CD14-positive monocyte (primary cell): ENCODE measurements at places on chromosomes 3 and 15. TPM values are rescaled to one million over a fixed set of nuclear protein-coding genes. Genes with fewer than 3 reads are reported as not detected.

GRCh38 chr15:70867911-70868467 lies 14.0 kb upstream of the LARP6 start:
- no peak overlapping the region for H3K27ac ChIP-seq
- no peaks in the 10 kb centered on the region for H3K4me1 ChIP-seq
- H3K4me3 ChIP-seq = no peak overlapping the region
- no peak for DNase-seq
- peaks cover 2% of the 10 kb centered on the region for H3K27me3 ChIP-seq
- no peaks in the 10 kb centered on the region for H3K36me3 ChIP-seq

ZNF80 gene
- polyA plus RNA-seq = not detected in 2 replicates

GRCh38 chr3:66433522-66433782 lies 67.4 kb downstream of the LRIG1 start:
- no peaks in the 10 kb centered on the region for H3K4me1 ChIP-seq
- H3K4me3 ChIP-seq = no peak overlapping the region

MUC20 gene
- polyA plus RNA-seq = not detected

- no peaks in the 10 kb centered on the region for H3K4me1 ChIP-seq
- DNase-seq = no peak
- no peaks in the 10 kb centered on the region for H3K27me3 ChIP-seq
- H3K36me3 ChIP-seq = no peaks in the 10 kb centered on the region
- H3K27ac ChIP-seq = no peak overlapping the region
Observed at GRCh38 chr3:19688767-19689166, 245.2 kb downstream of the EFHB start.

DNA sequence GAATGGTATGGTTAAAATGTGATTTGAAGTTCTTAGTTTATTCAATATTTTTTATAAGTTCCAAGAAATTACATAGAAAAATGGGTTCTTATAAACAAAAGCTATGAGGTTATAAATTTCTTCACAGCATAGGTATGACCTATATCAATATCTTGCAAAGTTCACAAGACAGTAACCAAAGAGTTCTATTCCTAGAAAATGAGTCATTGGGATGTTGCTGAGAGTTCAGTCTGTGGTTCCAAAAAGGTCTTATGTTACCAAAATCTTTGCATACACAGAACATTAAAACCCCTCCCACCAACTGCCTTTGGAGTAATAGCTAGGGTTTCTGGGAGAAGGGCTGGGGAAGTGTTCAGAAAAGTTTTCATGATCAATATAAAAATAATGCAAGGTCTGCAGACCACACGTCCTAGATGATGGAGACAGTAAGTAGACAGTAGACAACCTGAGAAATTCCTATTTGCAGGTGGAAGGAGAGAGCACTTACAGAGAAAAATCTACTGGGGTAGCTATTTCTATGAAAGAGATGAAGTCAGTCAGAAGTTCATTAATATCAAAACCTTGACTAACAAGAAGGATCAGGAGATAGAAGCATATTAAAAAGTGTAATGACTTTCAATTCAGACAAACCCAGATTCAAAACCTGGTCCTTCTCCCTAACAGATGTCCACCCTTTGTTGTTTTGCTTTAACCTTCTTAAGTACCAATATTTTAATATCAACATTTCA lies 279.3 kb downstream of the KCNH8 start:
- no peaks in the 10 kb centered on the region for H3K27me3 ChIP-seq
- H3K4me3 ChIP-seq = no peak overlapping the region
- no peak overlapping the region for H3K27ac ChIP-seq
- H3K4me1 ChIP-seq = no peaks in the 10 kb centered on the region
- no peaks in the 10 kb centered on the region for H3K36me3 ChIP-seq
- no peak for DNase-seq
